ENCODE measurements at places on chromosomes 3 and 15. TPM values are rescaled to one million over a fixed set of nuclear protein-coding genes. Genes with fewer than 3 reads are reported as not detected.

- peaks cover 21% of the 10 kb centered on the region for H3K4me1 ChIP-seq
- H3K36me3 ChIP-seq: no peaks in the 10 kb centered on the region
- DNase-seq: no peak
- no peaks in the 10 kb centered on the region for H3K27me3 ChIP-seq
Observed at GRCh38 chr3:8516047-8516661, 14.5 kb downstream of the LMCD1 start.

DNA sequence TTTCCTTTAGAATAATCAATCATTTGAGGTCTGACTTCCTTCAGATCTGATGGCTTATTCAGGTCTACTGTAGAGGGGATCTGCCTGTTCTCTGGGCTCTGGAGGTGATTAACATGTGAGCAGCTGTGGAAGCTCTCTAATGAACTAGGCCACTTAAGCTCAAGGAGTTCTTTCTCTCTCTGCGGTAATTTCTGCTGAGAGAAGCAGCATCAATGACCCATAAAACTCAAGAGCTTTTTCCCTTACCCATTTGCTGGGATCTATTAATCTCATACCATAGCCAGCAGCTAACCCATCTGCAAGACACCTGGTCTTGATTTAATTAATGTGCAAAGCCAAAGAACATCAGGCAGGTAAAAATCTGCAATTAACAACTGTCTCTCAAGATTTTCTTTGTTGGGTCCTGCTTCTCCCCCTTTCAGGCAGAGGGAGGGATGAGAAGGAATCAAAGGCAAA, 73.2 kb upstream of the DLG1 start:
- H3K4me1 ChIP-seq: peaks cover 56% of the 10 kb centered on the region
- no peak overlapping the region for H3K4me3 ChIP-seq
- H3K27me3 ChIP-seq: no peaks in the 10 kb centered on the region

DNA sequence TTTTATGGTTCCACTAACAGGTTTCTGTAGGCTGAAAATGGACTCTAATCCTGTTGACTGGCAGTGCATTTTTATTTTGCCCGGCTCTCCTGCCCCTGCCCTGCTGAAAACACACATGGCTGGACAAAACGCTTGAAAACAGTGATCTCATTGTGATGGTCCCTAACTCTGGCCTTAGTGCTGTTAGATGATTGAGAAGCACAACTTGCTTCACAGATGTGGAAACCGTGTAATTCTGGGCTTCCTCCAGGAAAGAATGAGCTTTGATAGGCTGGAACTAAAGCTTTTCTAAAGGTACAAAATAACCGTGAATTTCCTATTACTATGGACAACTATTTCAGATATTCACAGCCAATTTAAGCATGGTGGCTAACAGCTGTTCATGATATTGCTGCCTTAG, 121.4 kb downstream of the VGLL3 start:
- H3K4me3 ChIP-seq: no peak overlapping the region
- DNase-seq: no peak
- H3K27me3 ChIP-seq: no peaks in the 10 kb centered on the region
- no peaks in the 10 kb centered on the region for H3K4me1 ChIP-seq

GRCh38 chr3:160126051-160126450, 99.2 kb upstream of the C3orf80 start:
- no peak overlapping the region for H3K27ac ChIP-seq
- no peak overlapping the region for H3K4me3 ChIP-seq
- no peaks in the 10 kb centered on the region for H3K27me3 ChIP-seq

Gene CPA3
- not detected for total RNA-seq

Gene RAB6B
- total RNA-seq: 0.75 TPM
